Hematopoietic multipotent progenitor cell treated with erythropoietin and hydrocortisone succinate and interleukin-3 and kit ligand, for 17 days (in vitro differentiated cells): ENCODE measurements at places on chromosomes 2 and 18.

DNA sequence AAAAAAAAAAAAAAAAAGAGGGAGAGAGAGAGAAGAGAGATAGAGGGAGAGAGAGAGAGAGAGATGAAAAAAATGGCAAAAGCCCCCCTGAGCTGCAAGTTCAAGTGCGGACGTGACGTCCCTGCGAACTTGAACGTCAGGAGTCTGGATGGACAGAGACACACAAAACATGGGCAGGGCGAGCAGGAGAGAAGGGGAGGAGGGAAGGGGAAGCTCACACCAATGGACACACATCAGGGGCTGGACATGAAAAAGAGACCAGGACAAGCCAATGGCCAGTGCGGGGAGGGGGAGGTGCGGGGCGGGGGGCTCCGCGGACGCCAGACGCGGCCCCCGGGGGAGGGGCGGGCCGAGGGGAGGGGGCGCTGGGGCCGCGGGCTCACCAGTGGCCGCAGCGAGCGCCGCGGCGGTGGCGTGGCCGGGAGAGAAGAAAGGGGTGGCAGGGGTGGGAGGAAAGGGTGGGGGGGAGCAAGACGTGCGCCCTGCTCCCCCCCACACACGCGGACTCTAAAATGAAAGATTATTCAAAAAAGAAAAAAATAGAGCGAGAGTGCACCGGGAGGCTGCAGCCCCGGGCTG, at the start of gene BCL11A:
BCL11A (minus strand) TSS at position 160 of the 579 bp plus-strand sequence. CDS start 384 bp downstream, outside the sequence.
- peak; percentile 59 for DNase-seq

GRCh38 chr2:157480182-157480961, 36.5 kb upstream of the CYTIP start:
- no peak for DNase-seq

GRCh38 chr2:156333274-156333950, 891 bp upstream of the NR4A2 start:
- DNase-seq = peak; percentile 53

- no peak for DNase-seq
These were observed 1090.2 kb upstream of the PIK3C3 start for GRCh38 chr18:40864846-40865245.

GRCh38 chr2:74003494-74004211, 18.9 kb downstream of the TET3 start:
- peak; percentile 90 for DNase-seq

- no peak for DNase-seq
These were observed 39.6 kb downstream of the TTC39C start for GRCh38 chr18:24054130-24054529.

DNA sequence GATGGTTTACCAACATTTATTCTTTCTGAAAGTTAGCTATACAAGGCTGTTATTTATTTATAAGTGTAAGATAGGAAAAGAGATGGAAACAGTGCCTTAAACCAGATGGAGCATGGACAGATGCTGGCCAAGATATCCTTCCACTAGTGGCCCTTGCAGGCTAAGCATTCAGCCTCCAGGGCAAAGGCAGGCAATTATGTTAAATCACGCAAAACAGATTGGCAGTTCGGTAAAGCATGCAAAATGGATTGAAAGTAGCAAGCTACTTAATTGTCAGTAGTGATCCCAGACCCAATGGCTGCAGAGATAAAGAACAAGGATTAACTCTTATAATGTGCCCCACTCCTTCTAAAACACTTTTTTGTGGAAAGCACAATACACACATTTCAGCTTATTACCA, 105.4 kb upstream of the MAP4K3 start:
- DNase-seq = no peak

GRCh38 chr18:23731861-23732260, 42.6 kb downstream of the LAMA3 start:
- DNase-seq = no peak

DNA sequence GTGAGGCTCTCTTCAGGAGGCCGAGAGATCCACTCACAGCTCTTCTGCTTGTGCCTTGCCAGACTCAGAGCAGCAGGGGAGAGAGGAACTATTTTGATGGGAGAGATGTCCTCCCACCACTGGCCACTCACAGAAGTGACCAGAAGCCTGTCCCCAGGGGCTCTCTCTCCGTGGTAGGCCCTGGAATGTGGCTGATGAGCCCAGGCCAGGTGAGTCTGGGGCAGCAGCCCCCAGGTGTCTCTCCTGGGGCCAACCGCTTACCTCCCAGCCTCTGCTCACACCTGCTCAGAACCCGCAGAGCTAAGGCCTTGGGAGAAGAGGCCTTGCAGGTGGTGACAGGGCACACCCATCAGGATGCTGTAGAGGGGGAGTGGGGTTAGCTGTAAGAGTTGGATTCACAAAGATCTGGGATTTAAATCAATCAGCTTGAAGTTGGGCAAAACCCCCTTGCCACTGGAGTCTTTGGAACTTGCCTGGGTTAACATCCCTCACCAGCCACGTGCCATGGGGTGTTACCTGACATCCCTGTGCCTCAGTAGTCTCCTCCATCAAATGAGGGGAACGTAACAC, 29.1 kb upstream of the ASB18 start:
- no peak for DNase-seq

DNA sequence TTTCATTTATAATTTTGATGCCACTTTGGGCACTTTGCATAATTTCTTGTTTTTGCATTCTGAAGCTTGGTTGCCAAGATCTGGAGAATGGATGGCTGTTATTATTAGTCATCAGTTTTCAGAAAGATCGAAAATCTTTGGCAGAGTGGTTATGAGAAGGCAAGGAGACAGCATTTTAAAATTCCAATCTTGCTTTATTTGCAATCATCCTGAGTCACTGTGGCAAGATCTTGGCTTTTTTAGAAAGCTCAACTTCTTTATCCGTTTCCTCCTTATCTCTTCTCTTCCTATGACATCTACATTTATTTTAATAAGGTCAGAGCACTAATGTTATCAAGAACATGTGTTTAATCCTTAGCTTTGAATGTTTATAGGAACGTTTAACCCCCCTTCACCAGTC, 31.1 kb upstream of the EIF2AK3 start:
- DNase-seq = no peak

DNA sequence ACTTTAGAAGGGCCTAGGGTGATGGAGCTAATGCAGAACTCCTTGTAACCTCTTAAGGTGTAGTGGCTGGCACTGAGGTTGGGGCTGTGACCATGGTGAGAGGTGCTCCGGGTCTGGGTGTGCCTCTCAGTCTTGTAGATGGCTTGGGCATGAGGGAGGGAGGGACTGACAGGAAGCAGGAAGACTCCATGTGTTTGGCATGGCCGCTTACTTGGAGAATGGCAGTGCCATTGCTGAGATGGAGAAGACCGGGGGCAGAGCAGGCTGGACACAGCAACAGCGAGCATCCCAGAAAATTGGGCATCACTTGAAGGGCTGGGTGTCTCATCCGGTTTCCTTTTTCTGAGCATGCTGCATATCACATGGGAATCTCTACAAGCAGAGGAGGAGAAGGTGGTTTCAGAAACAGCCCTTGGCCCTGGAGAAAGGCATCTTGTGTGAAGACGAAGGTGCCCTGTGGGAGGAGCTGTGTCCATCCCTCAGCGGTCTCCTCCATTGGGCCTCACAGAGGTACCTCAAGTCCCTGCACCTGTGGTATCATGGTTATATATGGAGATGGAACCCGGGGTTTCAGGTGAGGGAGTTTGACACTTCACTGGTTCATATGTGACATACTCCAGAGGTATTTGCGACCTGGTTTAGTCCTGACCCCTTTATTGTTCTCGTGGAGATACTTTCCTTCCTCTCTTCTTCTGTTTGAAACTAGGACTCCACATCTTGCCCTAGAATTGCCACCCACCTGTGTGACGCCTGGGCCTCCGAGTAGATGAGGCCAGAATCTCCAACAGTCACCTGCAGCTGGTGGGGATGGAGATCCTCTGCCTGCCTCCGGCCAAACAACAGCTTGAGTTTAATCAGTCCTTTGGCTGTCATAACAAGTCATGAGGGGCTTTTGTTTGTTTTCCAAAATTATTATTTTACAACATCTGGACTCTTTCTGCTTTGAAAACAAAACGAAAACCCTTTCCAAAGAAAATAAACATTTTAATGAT, 45.6 kb downstream of the INPP4A start:
- no peak for DNase-seq

DNA sequence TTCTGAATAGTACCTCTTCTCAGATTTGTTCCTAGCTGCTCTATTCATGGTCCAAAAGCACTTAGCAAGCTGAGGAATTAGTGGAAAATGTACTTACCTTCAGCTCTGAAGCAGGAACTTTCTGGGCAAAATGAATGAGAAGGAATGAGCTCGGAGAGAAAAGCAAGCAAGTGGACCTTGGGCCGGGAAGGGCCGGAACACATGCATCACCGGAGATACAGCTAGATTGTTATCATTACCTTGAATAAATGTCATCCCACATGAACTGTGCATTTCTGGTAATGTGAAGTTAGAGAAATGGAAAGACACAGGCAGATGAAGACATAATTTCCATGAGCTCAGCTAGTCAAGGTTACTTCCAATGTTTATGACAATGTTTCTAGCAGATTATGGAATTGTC, at the start of gene MC2R:
MC2R (minus strand) TSS at position 146 of the 400 bp plus-strand sequence. CDS start 30,018 bp downstream, outside the sequence.
- DNase-seq = no peak

DNA sequence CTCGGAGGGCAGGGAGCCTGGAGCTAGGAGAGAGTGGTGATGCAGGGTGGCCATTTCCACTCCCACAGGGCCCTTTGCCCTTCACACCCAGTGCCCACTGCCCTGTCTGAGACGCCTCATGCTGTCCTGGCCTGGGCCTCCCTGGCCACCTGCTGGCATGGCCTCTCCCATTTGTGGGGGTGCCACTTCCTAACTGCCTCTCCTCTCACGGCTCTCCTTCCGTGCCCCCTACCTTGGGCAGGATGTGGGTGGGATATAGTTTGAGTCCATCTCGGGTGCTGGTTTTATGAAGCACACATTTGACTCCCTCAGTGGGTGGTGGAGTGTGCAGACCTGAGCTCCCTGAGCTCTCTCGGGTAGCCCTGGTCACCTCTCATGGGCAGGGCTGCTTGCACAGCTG, 46.0 kb downstream of the DGKD start:
- no peak for DNase-seq

DNA sequence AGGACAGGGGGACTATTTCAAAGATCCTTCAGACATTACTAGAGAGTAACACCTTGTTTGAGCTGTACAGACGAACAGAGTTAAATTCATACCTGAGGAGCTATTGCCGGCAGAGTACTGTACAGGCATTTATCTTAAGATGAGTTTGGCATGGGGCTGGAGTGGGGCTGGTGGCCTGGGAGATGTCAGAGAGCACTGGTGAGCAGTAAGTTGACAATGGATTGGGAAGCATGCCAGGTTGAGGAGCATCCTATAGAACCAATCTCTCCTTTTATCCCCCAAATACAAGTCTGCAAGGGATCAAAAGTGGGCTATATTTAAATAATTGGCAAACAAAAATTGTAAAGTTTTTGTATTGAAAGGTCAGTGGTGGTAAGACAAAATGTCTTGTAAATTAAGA, 58.6 kb downstream of the ADCYAP1 start:
- no peak for DNase-seq

DNA sequence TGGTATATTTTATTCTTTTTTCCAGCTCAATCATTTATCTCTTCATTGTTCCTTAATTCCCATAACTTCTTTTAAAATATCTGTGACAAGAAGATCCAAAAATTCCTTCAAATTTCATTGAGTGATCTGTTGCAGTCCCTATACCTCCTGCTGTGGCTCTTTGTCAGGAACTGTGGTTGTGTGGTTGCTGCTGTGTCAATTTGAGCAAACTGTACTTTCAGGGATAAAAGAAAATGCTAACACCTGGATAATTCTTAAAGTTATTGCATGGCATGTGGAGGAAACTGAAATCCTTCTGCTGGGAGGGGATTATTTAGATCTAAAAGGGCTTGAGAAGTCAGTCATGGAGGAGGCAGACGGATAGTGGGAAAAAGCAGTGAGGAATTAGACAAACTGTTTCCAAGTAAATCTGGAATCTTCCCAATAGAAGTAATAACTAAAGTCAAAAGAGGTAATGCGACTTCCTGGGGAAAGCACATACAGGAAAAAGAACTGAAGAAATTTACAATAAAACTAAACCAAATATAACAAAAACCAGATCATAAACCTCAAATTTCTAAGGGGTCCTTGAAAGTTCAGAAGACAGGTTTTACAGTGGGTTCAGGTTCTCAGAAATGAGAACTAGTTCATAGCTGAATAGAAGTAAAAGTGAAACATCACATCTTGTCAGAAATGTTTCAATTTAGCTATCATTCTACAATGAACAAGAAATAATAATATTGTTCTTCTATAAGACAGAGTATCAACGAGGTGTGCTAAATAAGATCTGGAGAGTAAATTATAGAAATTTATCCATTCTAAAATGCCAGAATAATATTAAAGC, 33.5 kb upstream of the CD226 start:
- DNase-seq = no peak

- DNase-seq = no peak
These were observed 2010.0 kb upstream of the PIK3C3 start for GRCh38 chr18:39945076-39945475.

- no peak for DNase-seq
These were observed 211.0 kb downstream of the AKAIN1 start for GRCh38 chr18:4986066-4986465.

- DNase-seq = no peak
These were observed 496.9 kb upstream of the VRK2 start for GRCh38 chr2:57549642-57550102.

DNA sequence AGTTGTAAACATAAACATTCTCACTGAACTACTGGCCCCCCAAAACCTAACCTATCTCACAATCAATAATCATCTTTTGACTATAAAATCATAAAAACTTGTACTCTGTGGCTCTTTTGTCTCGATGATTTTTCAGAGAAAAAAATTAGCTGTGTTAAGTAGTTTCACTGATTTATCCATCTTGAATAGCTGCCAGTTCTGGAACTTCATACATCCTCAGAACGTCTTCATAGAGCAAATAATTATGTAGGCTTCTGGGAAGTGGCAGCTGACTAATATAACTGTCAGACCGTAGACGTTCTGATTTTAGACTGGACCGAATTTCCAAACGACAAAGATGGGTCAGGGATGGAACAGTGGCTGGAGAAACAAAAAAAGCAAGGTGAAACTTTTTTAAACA, 97.3 kb upstream of the CHAC2 start:
- peak; percentile 62 for DNase-seq

- no peak for DNase-seq
These were observed 72.5 kb downstream of the ACOXL start for GRCh38 chr2:110804915-110805314.

GRCh38 chr2:70598197-70598596, 44.6 kb upstream of the TGFA start:
- DNase-seq = no peak

DNA sequence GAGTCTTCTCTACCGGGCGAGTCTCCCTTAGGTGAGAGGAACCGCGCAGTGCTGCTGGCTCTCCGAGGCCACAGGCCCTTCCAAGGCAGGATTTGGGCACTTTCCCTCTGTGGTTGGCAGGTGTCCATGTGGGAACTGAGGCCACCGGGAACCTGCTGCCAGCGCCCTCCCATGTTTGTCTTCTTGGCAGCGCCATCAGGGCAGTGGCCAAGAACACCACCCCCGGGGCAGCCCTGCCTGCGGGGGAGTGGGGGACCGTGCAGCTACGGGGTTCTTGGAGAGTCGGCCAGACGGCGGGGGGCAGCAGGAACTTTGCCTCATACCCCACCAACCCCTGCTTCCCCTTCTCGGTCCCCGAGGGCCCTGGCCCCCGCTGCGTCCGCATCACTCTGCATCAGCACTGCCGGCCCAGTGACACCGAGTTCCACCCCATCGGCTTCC, 10.0 kb downstream of the CAPN10 start:
- DNase-seq = no peak

GRCh38 chr2:72159211-72159993, 11.7 kb upstream of the CYP26B1 start:
- no peak for DNase-seq

- DNase-seq = peak; percentile 53
These were observed 1.1 kb downstream of the TMEM18 start for GRCh38 chr2:675982-676646.
